ENCODE measurements at places on chromosomes 2 and 18. TPM values are rescaled to one million over a fixed set of nuclear protein-coding genes. Genes with fewer than 3 reads are reported as not detected.

Gene CCDC148
- not detected for total RNA-seq

GRCh38 chr2:226671141-226671676 lies 128.4 kb downstream of the IRS1 start:
- no peak for DNase-seq
- no peaks in the 10 kb centered on the region for H3K36me3 ChIP-seq
- H3K4me3 ChIP-seq = no peak overlapping the region
- peaks cover 20% of the 10 kb centered on the region for H3K27me3 ChIP-seq
- peaks cover 3% of the 10 kb centered on the region for H3K4me1 ChIP-seq

- no peak overlapping the region for H3K4me3 ChIP-seq
- H3K27ac ChIP-seq = no peak overlapping the region
- no peaks in the 10 kb centered on the region for H3K36me3 ChIP-seq
- no peaks in the 10 kb centered on the region for H3K27me3 ChIP-seq
Measured at GRCh38 chr2:116680256-116680936, 1134.1 kb upstream of the DDX18 start.

DNA sequence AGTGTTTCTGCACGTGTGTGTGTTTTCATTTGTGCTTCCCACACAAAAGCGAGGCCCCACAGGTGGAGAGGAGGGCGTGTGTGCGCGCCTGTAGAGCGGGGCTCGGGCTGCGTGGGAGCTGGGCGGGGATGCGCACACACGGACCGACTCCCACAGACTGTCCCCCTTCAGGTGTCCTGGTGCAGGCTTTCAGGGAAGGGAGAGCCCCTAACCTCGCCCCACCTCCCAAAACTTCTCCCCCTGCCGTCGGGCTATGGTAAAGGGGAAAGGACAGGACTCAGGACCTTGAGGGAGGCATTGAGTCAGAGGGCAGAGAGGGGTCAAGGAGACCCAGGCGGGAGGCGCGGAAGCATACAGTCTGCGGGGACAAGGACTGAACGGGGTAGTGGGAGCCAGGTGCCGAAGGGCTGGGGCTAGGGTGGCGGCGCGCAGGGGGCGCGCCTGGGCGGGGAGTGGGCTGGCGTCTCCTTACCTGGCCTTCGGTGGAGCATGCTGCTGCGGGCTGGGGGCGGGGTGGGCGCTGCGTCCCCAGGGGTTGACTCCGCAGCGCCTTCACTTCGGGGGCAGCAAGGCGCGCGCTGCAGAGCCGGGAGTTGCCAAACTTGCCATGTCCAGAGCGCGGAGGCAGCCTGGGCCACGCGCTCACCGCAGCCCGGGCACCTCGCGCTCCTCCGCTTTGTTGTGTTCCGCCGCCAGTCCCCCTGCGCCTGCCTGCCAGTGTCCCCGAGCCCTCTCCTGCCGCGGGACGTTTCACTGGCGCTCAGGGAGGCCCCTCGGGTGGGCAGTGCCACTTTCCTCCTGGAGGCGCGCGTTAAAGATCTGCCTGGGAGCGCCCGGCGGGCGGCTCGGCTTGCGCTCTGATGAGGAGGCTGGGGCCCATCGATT lies 302.0 kb downstream of the NCKAP5 start:
- DNase-seq = no peak
- H3K27ac ChIP-seq = no peak overlapping the region
- no peaks in the 10 kb centered on the region for H3K4me1 ChIP-seq
- no peak overlapping the region for H3K4me3 ChIP-seq

Gene ZNF521
- not detected for total RNA-seq

Gene ITGB6
- total RNA-seq = not detected

Gene SESTD1
- total RNA-seq = 2.6 TPM

GRCh38 chr2:195451160-195451559 lies 205.9 kb upstream of the SLC39A10 start:
- H3K4me1 ChIP-seq = peaks cover 11% of the 10 kb centered on the region
- H3K4me3 ChIP-seq = no peak overlapping the region

DNA sequence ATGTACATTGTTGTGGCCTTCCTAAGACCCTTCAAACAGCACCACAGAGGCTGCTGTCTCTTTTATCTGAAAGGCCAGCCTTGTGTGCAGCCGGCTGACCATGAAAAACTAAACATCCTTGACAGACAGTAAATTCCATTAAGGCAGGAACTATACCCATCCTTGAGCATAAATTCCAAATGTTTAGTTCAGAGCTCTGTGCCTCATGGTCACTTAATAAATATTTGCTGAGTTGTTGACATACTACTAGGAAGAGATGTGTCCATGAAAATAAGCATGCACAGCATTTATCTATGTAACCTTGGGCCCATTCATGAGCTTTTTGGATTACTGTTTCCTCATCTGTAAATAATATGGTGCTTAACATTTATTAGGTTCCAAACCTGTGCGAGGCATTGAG lies 424.8 kb downstream of the HRH4 start:
- no peak overlapping the region for H3K4me3 ChIP-seq
- no peak overlapping the region for H3K27ac ChIP-seq
- H3K4me1 ChIP-seq = no peaks in the 10 kb centered on the region
- H3K36me3 ChIP-seq = no peaks in the 10 kb centered on the region

- no peaks in the 10 kb centered on the region for H3K27me3 ChIP-seq
- H3K27ac ChIP-seq = no peak overlapping the region
- no peak for DNase-seq
- no peaks in the 10 kb centered on the region for H3K4me1 ChIP-seq
- no peaks in the 10 kb centered on the region for H3K36me3 ChIP-seq
Measured at GRCh38 chr18:73638709-73639108, 508.9 kb downstream of the FBXO15 start.

DNA sequence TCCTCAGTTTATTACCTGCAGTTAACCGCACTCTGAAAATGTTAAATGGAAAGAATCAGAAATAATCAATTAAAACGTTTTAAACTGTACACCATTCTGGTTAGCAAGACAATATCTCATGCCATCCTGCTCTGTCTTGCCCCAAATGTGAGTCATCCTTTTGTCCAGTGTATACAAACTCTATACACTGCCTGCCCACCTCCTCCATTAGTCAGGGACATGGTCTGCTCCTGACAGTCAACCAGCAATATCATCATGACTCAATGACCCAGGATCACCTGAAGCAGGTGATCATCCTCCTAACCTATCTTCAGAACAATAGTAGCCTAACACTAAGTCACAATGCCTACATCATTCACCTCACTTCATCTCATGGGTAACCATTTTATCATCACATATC lies 214.7 kb downstream of the KCNH7 start:
- no peak overlapping the region for H3K27ac ChIP-seq
- DNase-seq = no peak

DNA sequence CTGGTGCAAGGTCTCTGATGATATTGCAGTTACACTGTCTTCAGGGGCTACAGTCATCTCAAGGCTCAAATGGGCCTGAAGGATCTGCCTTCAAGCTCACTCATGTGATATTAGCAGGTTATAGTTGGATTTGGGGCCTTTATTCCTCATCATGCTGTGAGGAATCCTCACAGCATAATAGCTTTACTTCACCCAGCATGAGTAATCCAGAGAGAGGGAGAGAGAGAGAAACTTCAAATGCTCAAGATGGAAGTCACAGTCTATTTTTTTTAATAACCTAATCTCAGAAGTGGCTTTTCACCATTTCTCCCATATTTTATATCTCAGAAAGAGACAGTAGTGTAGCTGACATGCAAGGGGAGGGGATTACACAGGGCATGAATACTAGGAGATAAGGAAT lies 658.7 kb downstream of the EPHA4 start:
- H3K27me3 ChIP-seq = peaks cover 3% of the 10 kb centered on the region
- no peak for DNase-seq
- H3K4me3 ChIP-seq = no peak overlapping the region
- no peak overlapping the region for H3K27ac ChIP-seq

DNA sequence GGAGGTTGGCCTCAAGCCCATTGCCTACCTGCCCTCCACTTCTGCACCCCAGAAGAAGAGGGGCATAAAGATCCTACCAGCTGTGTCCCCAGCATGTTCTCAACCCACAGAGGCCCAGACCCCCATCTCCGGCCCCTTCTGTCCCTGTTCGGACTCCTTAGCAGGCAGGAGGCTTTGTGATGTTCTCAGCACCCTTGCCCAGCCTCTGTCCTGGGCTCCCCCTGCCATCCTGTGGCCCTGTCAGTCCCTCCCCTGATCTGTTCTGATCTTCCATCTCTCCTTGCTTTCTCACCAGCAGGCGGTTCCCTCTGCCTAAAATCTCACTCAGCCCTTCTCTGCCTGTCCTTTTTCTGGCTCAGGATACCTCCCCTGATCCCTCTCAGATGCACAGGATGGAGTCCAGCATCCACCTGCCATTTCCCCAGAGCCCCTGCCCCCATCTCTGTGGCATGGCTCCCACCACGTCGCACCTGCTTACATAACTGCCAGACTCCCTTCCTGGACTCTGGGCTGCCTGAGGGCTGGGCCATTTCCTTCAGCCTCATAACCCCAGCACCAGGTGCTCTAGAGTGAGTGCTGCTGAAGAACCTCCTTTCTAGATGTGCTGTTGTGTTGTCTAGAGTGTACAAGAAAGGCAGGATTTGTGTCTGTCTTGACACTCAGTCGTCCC lies 134.0 kb downstream of the CTIF start:
- H3K4me3 ChIP-seq = no peak overlapping the region
- H3K27me3 ChIP-seq = no peaks in the 10 kb centered on the region
- peaks cover 4% of the 10 kb centered on the region for H3K36me3 ChIP-seq
- H3K27ac ChIP-seq = no peak overlapping the region
- H3K4me1 ChIP-seq = peaks cover 2% of the 10 kb centered on the region

DNA sequence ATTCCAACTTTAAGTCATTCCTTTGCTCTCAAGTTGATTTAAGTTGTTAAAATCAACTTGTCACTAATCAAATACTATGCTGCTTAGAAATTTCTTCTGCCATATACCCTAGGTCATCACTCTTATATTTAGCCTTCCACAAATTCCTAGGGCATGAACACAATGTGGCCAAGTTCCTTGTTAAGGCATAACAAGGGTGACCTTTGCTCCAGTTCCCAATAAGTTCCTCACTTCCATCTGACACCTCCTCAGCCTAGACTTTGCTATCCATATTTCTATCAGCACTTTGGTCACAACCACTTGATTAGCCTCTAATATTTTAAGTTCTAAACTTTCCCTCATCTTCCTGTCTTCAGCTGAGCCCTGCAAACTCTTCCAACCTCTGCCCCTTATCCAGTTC lies 9.9 kb upstream of the TMEM37 start:
- H3K4me3 ChIP-seq = no peak overlapping the region
- H3K27ac ChIP-seq = no peak overlapping the region
- no peaks in the 10 kb centered on the region for H3K4me1 ChIP-seq
- H3K27me3 ChIP-seq = peaks cover 22% of the 10 kb centered on the region

Gene VWC2L
- not detected for total RNA-seq

Gene ELOA2
- not detected for total RNA-seq

GRCh38 chr2:11784747-11785610 lies 38.5 kb downstream of the LPIN1 start:
- peak; percentile 60 for DNase-seq
- H3K4me1 ChIP-seq = no peaks in the 10 kb centered on the region
- H3K27me3 ChIP-seq = no peaks in the 10 kb centered on the region
- H3K27ac ChIP-seq = no peak overlapping the region
- H3K36me3 ChIP-seq = peaks cover 53% of the 10 kb centered on the region

GRCh38 chr2:191811807-191812602 lies 34.9 kb downstream of the CAVIN2 start:
- no peaks in the 10 kb centered on the region for H3K36me3 ChIP-seq
- DNase-seq = peak; percentile 52
- no peak overlapping the region for H3K4me3 ChIP-seq
- H3K27ac ChIP-seq = no peak overlapping the region
- peaks cover 12% of the 10 kb centered on the region for H3K27me3 ChIP-seq

DNA sequence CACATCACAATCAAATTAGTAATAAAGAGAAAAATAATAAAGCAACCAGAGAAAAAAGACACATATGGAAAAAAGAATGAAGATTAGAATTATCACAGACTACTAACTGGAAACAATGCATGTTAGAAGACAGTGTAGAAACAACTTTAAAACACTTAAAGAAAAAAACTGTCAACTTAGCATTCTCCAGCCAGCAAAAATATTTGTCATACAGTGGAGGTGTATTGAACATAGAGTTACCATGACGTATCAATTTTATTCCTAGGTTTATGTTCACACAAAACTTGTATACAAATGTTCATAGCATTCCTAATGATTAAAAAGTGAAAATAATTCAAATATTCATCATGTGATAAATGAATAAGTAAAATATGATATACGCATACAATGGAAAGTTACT lies 61.5 kb upstream of the ADAM23 start:
- no peaks in the 10 kb centered on the region for H3K4me1 ChIP-seq
- DNase-seq = no peak
- no peaks in the 10 kb centered on the region for H3K36me3 ChIP-seq
- H3K27me3 ChIP-seq = peaks cover 9% of the 10 kb centered on the region

DNA sequence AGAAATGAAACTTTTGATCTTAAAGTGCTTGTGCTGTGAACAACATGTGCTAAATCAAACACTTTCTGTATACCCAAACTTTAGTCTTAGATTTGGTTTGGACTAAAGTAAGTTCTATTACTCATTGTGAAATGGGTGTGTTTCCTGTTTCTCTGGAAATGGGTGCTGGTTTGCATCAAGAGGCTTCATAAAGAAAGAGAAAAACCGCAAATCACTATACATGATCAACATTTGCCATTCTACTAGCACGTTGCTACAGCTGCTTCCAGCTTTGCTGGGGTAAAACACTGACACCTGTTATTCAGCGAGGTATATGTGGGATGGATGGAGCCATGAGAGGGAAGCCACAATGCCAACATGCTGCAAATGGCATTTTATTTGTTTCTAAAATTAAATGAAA lies 547.0 kb upstream of the ACVR2A start:
- H3K27me3 ChIP-seq = no peaks in the 10 kb centered on the region
- peaks cover 6% of the 10 kb centered on the region for H3K4me1 ChIP-seq
- peak; percentile 2 for DNase-seq
- no peaks in the 10 kb centered on the region for H3K36me3 ChIP-seq
- H3K27ac ChIP-seq = no peak overlapping the region

- DNase-seq = no peak
- no peak overlapping the region for H3K27ac ChIP-seq
- no peaks in the 10 kb centered on the region for H3K27me3 ChIP-seq
- no peak overlapping the region for H3K4me3 ChIP-seq
- H3K36me3 ChIP-seq = peaks cover 3% of the 10 kb centered on the region
Measured at GRCh38 chr2:69709290-69709689, 32.6 kb upstream of the ANXA4 start.

DNA sequence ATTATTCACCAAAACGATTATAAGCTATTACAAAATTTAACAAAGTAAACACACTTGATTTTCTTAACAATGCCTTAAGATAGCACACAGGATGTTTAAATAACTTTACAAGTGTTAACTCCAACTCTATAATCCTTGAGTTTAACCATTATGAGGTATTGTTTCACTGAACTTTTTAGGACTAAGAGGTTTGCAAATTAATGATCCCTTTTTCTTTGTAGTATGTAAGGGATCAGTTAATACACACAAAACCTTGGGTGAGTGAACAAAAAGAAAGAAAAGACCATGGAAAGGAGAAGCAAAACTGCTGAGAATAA lies 21.5 kb upstream of the TFPI start:
- no peak overlapping the region for H3K4me3 ChIP-seq
- DNase-seq = no peak
- no peaks in the 10 kb centered on the region for H3K36me3 ChIP-seq
- no peaks in the 10 kb centered on the region for H3K4me1 ChIP-seq

Gene ABCB11
- total RNA-seq = not detected

Gene DPP4
- total RNA-seq = 26.4 TPM
